ENCODE measurements at places on chromosomes 4 and X. TPM values are rescaled to one million over a fixed set of nuclear protein-coding genes. Genes with fewer than 3 reads are reported as not detected.

DNA sequence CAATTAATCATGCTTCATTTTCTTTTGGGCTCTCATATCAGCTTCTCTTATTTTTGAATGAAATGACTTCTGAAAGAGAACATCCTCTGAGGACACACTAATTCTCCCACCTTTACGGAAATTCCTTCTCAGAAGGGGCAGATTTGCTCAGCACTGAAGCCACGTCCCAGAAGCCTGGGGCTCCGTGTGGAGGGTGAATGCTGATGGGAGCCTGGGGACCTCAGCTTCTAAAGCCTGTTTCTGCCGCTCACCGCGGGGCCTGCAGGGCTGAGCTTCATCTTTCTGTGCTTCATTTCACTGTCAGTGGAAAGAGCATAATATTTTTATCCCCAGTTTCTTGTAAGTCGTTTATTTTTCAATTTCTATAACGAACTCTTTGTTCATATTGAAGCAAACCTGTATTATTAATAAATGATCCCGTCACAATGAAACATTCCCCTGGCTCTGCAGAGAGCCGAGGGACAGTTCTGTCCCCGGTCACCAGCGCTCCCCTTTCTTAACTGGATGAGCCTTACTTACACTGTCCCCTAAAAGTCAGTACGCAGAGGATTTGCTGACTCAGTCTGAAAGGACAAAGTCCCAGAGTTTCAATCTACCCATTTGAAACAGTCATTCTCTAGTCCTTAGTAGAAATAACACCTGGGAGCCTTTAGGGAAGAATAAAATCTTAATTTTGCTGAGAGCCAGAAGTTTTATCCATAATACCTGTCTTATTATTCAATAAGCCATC lies 364.6 kb upstream of the FAT1 start:
- H3K4me1 ChIP-seq, result no peaks in the 10 kb centered on the region
- no peak overlapping the region for H3K27ac ChIP-seq
- no peak overlapping the region for H3K4me3 ChIP-seq
- no peaks in the 10 kb centered on the region for H3K36me3 ChIP-seq

GRCh38 chr4:73211968-73212367 lies 46.6 kb downstream of the ANKRD17 start:
- no peaks in the 10 kb centered on the region for H3K27me3 ChIP-seq
- H3K36me3 ChIP-seq, result peaks cover 4% of the 10 kb centered on the region
- DNase-seq, result no peak
- H3K27ac ChIP-seq, result no peak overlapping the region
- no peak overlapping the region for H3K4me3 ChIP-seq

DNA sequence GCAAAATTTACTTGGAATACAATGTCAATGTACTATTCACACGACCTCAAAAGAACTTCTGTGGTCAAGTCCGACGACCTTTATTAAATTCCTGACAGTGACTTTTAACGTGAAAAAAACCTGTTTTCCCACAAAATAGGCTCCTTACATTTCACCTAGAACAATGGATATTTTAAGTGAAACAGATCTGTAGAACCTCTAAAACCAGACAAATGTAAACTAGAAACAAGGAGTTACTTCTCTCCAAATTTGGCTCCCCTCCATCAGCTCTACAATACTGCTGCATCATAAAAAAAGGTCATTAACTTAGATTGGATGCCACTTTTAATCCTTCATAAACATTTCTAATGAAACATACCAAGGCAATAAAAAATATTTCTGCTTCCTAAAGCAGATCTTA lies 1.2 kb downstream of the NEK1 start:
- no peaks in the 10 kb centered on the region for H3K36me3 ChIP-seq
- H3K4me3 ChIP-seq, result peak overlapping the region; percentile 91
- peak overlapping the region; percentile 99 for H3K27ac ChIP-seq
- H3K4me1 ChIP-seq, result peaks cover 18% of the 10 kb centered on the region
- no peaks in the 10 kb centered on the region for H3K27me3 ChIP-seq

DNA sequence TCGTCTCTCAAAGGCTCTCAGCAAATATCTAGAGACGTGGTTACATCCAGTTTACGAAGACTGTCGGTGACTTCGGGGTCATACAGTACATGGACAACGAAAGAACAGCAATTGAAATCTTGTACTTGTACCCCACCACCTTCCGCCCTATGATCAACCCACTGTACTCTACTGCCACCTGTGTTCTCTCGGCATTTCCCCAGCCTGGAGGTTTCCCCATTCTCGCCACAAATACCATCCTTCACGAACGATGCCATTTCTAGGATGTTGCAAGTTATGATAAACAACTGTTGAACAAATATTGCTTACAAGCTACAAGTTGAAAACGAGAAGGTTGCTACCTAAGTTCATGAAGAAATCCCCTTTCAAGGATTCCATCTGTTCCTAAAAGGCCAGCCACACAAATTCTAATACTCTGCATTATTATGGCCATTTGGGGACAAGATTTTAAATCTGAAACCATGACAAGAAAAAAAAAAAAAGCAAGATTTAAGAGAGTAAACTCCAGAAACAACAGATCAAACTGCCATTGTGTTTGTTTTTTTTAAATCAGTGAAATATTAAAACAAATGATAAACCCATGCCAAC lies 1.6 kb downstream of the APBB2 start:
- DNase-seq, result no peak
- peak overlapping the region; percentile 74 for H3K27ac ChIP-seq
- H3K36me3 ChIP-seq, result no peaks in the 10 kb centered on the region
- H3K27me3 ChIP-seq, result no peaks in the 10 kb centered on the region
- peaks cover 33% of the 10 kb centered on the region for H3K4me1 ChIP-seq
- H3K4me3 ChIP-seq, result peak overlapping the region; percentile 88

- H3K4me1 ChIP-seq, result peaks cover 5% of the 10 kb centered on the region
These were observed 66.1 kb downstream of the NR3C2 start for GRCh38 chr4:148376151-148376550.

DNA sequence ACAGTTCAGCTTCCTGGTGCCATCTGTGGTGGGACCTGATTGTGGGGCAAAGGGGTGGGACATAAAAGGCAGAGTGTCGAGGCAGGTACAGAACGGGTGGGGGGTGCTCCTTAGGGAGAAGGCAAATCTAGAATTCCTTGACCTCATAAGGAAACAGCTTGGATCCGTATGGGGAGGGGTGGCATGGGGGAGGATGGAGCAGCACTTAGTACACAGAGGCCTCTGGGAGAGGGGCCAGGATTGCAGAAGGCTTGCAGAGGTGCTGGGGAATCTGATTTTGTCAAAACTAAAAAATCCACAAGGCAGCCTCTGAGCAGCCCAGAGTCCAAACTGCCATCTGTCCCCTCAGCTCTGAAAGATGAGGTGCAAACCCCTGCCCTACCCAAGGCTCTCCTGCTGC lies 2.3 kb upstream of the EMD start:
- peaks cover 33% of the 10 kb centered on the region for H3K4me1 ChIP-seq
- H3K27me3 ChIP-seq, result no peaks in the 10 kb centered on the region
- H3K4me3 ChIP-seq, result no peak overlapping the region
- H3K27ac ChIP-seq, result no peak overlapping the region
- peaks cover 1% of the 10 kb centered on the region for H3K36me3 ChIP-seq

DNA sequence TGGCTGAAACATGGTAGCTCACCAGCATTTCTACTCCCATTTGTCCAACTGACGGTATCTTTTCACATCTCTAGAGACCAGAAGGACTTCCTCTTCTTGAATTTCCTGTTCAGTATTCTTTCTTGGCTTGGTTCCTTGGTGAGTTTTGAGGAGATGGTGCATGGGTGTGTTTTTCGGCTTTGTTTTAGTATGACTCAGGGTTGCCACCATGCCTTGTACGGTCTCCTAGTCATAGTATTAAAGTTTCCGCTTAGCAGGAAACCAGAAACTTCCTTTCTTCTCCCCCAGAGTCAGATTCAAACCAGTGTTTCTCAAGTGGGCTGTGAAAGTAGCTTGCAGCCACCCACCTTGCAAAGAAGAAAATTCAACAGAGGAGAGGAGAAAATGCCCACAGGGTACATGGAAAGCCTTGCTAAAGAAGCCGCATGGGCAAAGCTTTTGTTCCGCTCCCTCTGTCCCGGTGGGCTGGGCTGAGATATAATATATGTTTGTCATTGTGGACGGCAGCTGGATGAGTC lies 5.7 kb downstream of the CD99 start:
- peaks cover 44% of the 10 kb centered on the region for H3K4me1 ChIP-seq
- no peaks in the 10 kb centered on the region for H3K27me3 ChIP-seq
- no peak for DNase-seq
- peak overlapping the region; percentile 14 for H3K4me3 ChIP-seq

- H3K27me3 ChIP-seq, result no peaks in the 10 kb centered on the region
- no peak for DNase-seq
- H3K4me3 ChIP-seq, result no peak overlapping the region
- H3K27ac ChIP-seq, result no peak overlapping the region
These were observed 7.6 kb downstream of the FABP2 start for GRCh38 chr4:119314356-119314755.

DNA sequence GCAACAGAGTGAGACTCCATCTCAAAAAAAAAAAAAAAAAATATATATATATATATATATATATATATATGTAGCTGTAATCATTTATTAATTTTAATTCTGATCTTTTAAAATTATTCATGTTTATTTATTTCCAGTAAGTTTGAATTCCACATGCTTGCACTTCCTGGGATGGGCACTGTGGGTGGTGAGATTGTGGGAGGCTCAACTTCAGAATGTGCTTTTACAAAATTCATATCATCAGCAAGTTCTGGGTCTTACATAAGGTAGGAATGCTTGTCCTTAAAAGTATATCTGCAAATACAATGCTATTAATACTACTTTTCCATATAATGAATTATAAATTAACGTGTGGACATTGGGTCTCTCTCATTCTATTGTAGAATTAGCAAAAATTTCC lies 156.5 kb downstream of the EMCN start:
- H3K27ac ChIP-seq, result no peak overlapping the region
- H3K36me3 ChIP-seq, result no peaks in the 10 kb centered on the region
- H3K4me1 ChIP-seq, result no peaks in the 10 kb centered on the region
- no peaks in the 10 kb centered on the region for H3K27me3 ChIP-seq
- no peak for DNase-seq

GRCh38 chr4:184357165-184357564 lies 117.2 kb downstream of the IRF2 start:
- H3K27me3 ChIP-seq, result no peaks in the 10 kb centered on the region
- H3K4me1 ChIP-seq, result peaks cover 18% of the 10 kb centered on the region
- H3K36me3 ChIP-seq, result no peaks in the 10 kb centered on the region
- no peak overlapping the region for H3K27ac ChIP-seq

DNA sequence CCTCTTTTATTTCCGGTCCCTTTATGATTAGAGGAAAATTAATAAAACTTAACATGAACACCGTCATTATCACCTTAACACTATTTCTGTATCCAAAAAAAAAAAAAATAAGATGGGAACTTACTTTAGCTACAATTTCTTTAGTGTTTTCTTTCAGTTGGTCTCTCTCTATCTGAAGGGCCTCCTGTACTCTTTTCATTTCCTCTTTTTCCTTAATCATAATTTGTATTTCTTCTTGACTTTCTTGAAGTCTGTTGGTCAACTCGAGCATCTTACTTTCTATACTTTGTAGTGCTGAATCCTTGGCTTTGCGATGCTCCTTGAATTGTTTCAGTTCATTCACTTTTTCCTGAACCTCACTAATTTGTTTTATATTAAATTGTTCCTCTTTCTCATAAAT lies 45.3 kb upstream of the BDH2 start:
- no peak overlapping the region for H3K4me3 ChIP-seq
- no peaks in the 10 kb centered on the region for H3K27me3 ChIP-seq
- no peak for DNase-seq
- H3K4me1 ChIP-seq, result no peaks in the 10 kb centered on the region
- H3K36me3 ChIP-seq, result peaks cover 22% of the 10 kb centered on the region

DNA sequence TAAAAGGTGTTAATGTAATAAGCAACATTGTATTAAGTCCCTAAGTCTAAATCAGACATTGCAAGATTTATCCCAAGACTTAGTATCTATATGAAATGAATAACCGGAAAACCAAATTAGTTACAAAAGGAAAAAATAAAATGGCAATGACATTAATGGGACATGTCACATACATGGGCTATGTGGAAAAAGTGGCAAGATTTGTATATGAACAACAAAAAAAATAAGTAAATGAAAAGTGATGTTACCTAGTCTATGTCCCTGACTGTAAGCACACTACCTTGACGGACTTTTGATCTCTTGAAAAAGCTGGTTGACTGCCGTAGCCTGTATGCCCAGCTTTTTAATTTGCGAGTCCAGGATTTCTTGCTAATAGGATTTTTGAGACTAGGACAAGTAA lies 55.5 kb upstream of the FAM120C start:
- H3K4me3 ChIP-seq, result no peak overlapping the region
- H3K27me3 ChIP-seq, result no peaks in the 10 kb centered on the region
- no peak for DNase-seq

DNA sequence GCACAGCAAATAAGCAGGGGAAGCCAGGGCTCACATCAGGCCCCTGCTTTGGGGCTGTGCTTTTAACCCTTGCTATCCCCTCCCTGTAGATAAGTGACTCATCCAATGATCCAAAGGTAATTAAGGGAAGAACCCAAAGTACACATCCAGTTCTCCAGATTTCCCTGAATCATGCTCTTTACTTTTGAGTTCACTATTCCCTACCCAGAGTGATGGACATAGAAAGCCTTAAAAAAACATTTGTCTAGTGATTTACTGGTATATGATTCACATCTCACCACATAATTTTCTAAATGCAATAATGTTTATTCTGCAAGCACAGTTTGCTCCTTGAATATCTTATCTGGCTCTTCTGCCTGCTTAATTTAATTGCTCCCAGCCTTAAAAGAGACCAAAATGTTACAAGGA lies 136.2 kb downstream of the PPP3CA start:
- H3K27ac ChIP-seq, result no peak overlapping the region
- peaks cover 3% of the 10 kb centered on the region for H3K4me1 ChIP-seq
- no peaks in the 10 kb centered on the region for H3K27me3 ChIP-seq
- DNase-seq, result no peak
- H3K36me3 ChIP-seq, result no peaks in the 10 kb centered on the region

GRCh38 chrX:119512146-119512800 lies 44.0 kb downstream of the SLC25A5 start:
- no peak overlapping the region for H3K4me3 ChIP-seq
- DNase-seq, result no peak
- peaks cover 7% of the 10 kb centered on the region for H3K4me1 ChIP-seq
- H3K36me3 ChIP-seq, result no peaks in the 10 kb centered on the region
- no peaks in the 10 kb centered on the region for H3K27me3 ChIP-seq
- H3K27ac ChIP-seq, result no peak overlapping the region

- H3K27me3 ChIP-seq, result peaks cover 3% of the 10 kb centered on the region
- H3K4me1 ChIP-seq, result peaks cover 7% of the 10 kb centered on the region
- H3K36me3 ChIP-seq, result no peaks in the 10 kb centered on the region
- no peak overlapping the region for H3K27ac ChIP-seq
- DNase-seq, result no peak
- no peak overlapping the region for H3K4me3 ChIP-seq
These were observed 121.6 kb downstream of the ATXN3L start for GRCh38 chrX:13198056-13198761.

DNA sequence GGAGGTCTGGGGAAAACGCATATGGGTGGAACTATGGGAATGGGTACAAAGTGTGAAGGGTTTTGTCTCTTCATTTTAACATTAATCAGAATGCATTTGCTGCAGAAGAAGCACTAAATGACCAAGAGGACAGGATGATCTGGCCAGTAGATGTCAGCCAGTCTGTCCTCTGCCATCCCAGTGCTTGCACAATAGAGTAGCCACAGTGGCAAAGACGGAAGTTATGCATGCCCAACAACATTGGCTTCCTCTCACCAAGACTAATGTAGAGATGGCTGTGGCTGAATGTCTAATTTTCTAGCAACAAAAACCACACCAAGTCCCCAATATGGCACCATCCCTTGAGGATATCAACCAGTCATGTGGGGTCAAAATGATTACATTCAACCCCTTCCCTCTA lies 45.0 kb upstream of the ARHGEF6 start:
- no peaks in the 10 kb centered on the region for H3K27me3 ChIP-seq
- DNase-seq, result no peak

Gene WNK3
- 0.27 TPM for polyA plus RNA-seq

Gene RPS6KA3
- polyA plus RNA-seq, result 32.1 TPM

Gene MEPE
- polyA plus RNA-seq, result not detected

Gene MAGEA12
- polyA plus RNA-seq, result not detected

Gene SPOCK3
- polyA plus RNA-seq, result not detected

Gene CCDC120
- 8.1 TPM for polyA plus RNA-seq

Gene XAGE1A
- polyA plus RNA-seq, result not detected

Gene ARHGEF38
- polyA plus RNA-seq, result 0.01 TPM

Gene ADGRL3
- 0.55 TPM for polyA plus RNA-seq

Gene DSPP
- polyA plus RNA-seq, result not detected

Gene ZFYVE28
- 0.33 TPM for polyA plus RNA-seq
